ENCODE measurements at places on chromosomes 1 and 21.
A peak's percentile ranks its signal among the peaks of the same experiment; 100 is the strongest.

- no peak for DNase-seq
These were observed 7.3 kb downstream of the UAP1 start for GRCh38 chr1:162568802-162569201.

GRCh38 chr1:189654906-189655305 lies 822.8 kb downstream of the BRINP3 start:
- DNase-seq, result peak; percentile 71

GRCh38 chr21:26165331-26165730 lies 5.2 kb downstream of the APP start:
- DNase-seq, result no peak

GRCh38 chr1:64745986-64746940 lies 1.4 kb downstream of the RAVER2 start:
- DNase-seq, result no peak

DNA sequence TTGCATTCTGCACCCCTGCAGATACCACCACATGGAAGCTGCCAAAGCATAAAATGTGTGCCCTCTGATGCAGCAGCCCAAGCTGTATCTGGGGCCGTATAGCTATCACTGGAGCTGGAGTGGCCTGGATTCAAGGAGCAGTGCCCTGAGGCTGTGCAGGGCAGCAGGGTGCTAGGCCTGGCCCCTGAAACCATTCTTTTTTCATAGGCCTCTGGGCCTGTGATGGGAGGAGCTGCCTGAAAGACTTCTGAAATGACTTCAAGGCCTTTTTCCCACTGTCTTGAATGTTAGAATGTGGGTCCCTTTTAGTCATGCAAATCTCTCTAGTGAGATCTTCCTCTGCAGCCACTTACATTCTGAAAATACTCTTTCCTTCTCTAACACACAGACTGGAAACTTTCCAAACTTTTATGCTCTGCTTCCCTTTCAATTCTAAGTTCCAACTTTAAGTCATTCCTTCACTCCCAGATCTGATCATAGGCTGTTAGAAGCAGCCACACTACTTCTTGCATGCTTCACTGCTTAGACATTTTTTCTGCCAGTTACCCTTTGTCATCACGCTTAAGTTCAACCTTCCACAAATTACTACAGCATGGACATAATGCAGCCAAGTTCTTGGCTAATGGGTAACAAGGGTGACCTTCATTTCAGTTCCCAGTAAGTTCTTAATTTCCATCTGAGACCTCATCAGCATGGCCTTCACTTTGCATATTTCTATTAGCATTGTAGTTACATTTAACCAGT lies 42.4 kb downstream of the DRAM2 start:
- DNase-seq, result no peak

GRCh38 chr1:164618202-164618564 lies 59.2 kb downstream of the PBX1 start:
- no peak for DNase-seq

DNA sequence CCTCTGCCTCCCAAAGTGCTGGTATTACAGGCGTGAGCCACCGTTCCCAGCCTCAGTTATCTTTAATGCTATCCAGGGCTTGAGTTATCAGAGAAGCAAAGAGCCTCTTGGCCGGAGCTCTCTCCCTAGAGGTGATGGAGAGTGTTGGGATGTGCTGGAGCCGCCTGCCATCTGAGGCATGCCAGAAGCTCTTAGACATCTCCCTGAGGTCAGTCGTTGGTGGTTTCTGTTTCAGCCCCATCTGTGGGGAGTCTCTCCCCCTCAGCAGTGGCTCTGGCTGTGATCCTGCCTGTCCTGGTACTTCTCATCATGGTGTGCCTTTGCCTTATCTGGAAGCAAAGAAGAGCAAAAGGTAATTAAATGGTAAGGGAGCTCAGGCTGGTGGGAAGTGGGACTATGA lies 11.6 kb upstream of the ZNF691 start:
- DNase-seq, result no peak

GRCh38 chr1:166470441-166470840 lies 303.6 kb upstream of the FAM78B start:
- no peak for DNase-seq

- DNase-seq, result no peak
These were observed 26.4 kb downstream of the LRRC8D start for GRCh38 chr1:89847191-89847729.

DNA sequence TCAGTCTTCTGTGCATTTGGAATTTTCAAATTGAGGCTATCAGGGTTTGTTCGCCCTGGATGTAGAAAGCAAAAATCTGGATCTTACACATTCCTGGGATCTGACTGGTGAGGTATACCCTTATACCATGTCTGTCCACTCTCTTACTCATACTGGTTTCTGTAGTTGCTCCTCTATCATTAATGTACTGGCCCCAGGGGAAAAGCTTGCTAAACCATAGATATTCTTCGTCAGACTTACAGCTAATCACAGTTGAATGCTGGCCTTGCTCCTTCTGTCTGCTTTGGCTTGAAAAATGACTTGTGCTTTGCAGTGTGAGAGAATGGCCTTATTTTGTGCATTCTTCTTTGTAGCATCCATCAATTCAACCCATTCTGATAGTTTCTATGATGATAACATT lies 30.5 kb downstream of the TBCE start:
- DNase-seq, result peak; percentile 84

DNA sequence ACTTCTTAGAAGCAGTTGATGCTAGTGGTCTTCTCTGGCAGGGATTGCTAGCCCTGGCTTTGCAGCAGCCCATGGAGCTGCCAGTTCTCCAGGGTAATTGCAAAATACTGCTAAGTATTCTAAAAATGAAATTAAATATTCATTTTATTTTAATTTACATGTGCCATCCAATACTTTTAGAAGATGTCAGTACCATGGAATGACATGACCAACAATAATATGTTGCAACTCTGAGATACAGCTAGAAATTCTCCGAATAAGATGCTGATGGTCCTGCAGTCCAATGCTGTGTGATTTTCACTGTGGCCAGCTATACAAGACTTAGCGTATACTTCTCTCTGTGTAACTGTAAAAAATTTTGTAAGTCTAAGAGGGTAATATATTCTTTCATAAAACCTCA lies 20.0 kb upstream of the WARS2 start:
- no peak for DNase-seq

DNA sequence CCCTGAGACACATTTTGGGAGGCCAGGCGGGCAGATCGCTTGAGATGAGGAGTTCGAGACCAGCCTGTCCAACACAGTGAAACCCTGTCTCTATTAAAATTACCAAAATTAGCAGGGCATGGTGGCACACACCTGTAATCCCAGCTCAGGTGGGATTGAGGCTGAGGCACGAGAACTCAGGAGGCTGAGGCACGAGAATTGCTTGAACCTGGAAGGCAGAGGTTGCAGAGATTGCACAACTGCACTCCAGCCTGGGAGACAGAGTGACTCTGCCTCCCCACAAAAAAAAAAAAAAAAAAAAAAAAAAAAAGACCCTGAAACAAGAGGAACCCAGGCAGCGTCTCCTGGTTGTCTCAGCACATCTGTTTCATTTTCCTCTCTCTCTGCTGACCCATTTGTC lies 24.2 kb downstream of the PGM1 start:
- no peak for DNase-seq

- DNase-seq, result no peak
These were observed 1.6 kb downstream of the C1orf141 start for GRCh38 chr1:67133177-67133576.

- peak; percentile 36 for DNase-seq
These were observed 484.1 kb upstream of the NFIA start for GRCh38 chr1:60598041-60598910.

- no peak for DNase-seq
These were observed 211.0 kb upstream of the VAMP3 start for GRCh38 chr1:7560128-7560527.

GRCh38 chr1:202679406-202680177 lies 30.7 kb downstream of the SYT2 start:
- no peak for DNase-seq

DNA sequence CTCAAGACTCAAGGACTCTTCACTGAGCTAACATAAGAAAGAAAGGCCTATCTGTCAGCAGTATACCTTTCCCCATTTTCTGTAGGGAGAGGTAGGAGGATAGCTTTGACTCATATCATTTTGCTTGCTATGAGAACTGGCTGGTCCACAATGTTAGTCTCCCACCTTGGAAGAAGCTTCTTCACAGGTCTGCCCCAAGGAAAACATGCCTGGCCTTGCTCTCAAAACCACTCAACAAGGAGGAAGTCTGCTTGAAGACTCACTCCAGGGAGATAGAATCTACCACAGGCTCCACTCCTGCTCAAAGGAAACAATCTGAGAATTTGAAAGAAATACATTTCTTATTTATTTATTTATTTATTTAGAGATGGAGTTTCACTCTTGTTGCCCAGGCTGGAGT lies 29.5 kb upstream of the LAMC1 start:
- no peak for DNase-seq

GRCh38 chr1:224922404-224923164 lies 6.9 kb upstream of the DNAH14 start:
- DNase-seq, result peak; percentile 58

DNA sequence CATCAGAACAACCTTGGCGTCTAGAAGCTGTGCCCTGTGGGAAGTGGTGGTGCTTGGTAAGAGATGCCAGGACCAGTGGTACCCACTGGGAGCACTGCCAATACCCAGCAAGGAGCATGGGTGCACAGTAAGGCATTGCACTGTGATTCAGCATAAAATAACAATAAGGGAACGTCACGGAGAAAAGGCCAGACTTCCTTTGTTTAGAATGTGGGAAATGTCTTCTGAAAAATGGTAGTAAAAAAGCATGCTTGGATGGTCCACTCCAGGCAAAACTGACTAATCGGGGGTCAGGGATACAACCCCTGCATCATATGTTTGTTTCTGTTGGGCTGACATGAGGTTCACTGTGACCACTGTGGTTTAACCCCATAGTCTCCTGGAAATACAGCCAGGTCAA lies 14.7 kb downstream of the METTL18 start:
- DNase-seq, result peak; percentile 60

DNA sequence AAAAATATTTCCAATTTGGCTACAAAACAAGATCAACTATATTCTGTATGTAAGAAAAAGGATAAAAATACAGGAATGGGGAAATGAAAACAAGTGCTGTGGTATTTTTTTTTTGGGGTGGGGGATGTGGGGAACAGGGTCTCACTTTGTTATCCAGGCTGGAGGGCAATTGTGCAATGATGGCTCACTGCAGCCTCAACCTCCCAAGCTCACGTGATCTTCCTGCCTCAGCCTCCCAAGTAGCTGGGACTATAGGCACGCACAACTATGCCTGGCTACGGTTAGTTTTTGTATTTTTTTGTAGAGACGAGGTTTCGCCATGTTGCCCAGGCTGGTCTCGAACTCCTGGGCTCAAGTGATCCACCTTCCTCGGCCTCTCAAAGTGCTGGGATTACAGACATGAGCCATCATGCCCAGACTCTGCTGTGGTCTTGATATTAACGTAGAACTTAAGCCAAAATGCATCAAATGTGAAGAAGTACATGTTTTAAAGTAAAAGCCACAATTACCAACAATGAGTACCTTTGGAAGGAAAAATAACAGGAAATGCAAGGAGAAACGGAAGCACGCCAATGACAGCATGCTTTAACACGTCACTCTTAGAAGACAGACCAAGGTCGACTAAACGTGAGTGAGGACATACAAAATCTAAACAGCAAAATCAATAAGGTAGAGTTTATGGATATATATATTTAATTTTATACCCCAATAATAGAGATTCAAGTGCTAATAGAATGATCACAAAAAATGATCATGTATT lies 8.8 kb upstream of the ABCB10 start:
- DNase-seq, result no peak

DNA sequence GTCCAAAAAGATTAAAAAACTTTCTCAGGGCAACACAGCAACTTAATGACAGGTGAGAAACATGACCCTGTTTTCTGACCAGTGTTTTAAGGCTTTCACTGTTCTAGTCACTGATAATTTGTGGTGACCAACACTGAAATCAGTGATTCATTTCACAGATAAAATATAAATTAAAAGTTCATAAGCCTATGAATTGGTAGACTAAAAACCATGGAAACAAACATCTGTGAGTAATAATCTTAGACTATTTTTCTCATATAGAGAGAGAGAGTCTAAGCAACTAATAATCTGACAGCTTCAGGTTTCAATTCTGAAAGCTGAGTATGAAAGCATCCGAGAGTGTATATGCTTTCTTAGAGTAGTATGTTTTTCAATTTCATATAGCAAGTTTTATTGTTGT lies 536.9 kb downstream of the ADGRL2 start:
- DNase-seq, result no peak

GRCh38 chr1:146036241-146036964 lies 14.9 kb upstream of the HJV start:
- DNase-seq, result no peak

- DNase-seq, result no peak
These were observed 717 bp upstream of the MYCL start for GRCh38 chr1:39902460-39902807.

- DNase-seq, result no peak
These were observed 5.5 kb upstream of the DDR2 start for GRCh38 chr1:162626761-162627160.

- no peak for DNase-seq
These were observed 17.0 kb upstream of the GRIK3 start for GRCh38 chr1:37051346-37051745.

GRCh38 chr1:2606881-2607621 lies 20.5 kb downstream of the PRXL2B start:
- DNase-seq, result no peak

GRCh38 chr1:221161571-221162041 lies 282.4 kb downstream of the HLX start:
- peak; percentile 27 for DNase-seq

DNA sequence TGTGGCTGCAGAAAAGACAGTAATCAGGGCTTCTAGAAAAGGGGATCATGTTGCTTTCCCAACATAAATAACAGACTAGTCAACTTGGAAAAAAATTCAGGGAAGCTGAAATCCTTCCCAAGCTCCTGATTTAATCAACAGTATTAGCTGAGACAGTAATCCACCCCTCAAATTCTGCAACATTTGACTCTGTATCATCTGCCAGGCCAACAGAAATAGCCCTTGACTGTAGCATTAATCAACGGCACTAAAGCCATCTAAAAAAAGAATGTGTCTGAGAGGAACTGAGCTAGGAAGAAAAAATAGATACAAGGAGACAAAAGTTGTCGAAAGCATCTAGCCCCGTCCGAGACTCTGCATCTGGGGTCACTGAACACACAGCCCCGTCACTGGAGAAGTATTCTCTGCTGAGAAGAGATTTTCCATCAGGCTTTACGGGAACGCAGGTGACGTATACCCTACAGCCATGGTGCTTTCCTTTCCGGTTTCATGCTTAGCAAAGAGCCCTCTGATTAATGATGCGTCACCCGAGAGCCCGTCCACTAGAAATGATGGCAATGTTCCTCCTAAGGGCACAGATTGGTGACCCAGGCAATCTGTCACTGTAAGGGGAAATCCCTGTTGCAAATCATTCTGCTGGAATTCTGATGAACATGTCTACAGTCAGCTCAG lies 42.1 kb upstream of the TP53BP2 start:
- DNase-seq, result peak; percentile 97

- no peak for DNase-seq
These were observed 31.8 kb downstream of the AHDC1 start for GRCh38 chr1:27572019-27572678.

- DNase-seq, result peak; percentile 94
These were observed 24.1 kb downstream of the THRAP3 start for GRCh38 chr1:36248250-36248894.

GRCh38 chr1:209648346-209648745 lies 3.9 kb downstream of the LAMB3 start:
- no peak for DNase-seq
